ENCODE measurements at places on chromosomes 7 and 10. TPM values are rescaled to one million over a fixed set of nuclear protein-coding genes. Genes with fewer than 3 reads are reported as not detected.

- no peak for ATAC-seq
These were observed 212.2 kb downstream of the CHRM2 start for GRCh38 chr7:137080516-137081203.

DNA sequence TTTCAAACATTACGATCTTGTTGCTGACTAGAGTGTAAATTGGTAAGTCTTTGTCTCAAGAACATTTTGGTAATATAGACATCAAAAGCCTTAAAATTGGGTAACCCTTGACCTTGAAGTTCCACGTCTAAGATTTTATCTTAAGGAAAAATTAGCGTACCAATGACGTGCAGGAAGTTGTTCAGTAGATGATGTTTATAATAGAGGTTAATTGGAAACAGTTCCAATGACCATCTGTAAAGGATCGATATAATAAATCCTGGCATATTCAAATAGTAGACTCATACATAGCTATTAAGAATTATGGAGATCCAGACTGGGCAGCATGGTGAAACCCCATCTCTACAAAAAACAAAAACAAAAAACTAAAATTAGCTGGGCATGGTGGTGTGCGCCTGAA lies 20.5 kb downstream of the GRK5 start:
- ATAC-seq: no peak

DNA sequence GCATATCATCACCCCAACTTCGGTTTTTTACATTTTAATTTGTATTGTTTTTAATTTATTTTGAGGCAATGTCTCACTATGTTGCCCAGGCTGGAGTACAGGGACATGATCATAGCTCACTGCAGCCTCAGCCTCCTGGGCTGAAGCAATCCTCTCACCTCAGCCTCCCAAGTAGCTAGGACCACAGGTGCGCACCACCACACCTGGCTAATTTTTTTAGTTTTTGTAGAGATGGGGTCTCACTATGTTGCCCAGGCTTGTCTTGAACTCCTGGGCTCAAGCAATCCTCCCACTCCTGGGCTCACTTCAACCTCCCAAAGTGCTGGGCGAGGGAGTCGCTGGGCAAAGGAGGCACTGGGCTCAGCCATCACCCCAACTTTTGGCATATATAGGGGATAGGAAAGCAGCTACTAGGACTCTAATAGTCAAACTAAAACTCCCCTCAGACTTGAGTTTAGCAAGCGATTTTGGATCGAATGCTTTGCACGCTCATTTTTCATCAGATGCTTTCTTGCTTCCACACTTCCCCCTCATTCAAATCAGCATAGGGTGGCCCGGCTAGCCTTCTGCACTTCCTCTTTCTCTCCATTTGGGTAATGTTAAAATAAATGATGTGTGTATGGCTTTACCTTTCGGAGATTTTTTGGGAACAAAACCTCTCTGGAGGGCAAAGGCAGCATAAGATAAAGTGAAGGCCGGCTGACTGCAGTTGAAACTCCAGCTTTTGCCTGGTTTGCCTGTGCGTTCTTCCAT lies 20.8 kb upstream of the NMT2 start:
- no peak for ATAC-seq

- no peak for ATAC-seq
These were observed 54.4 kb downstream of the ZNF503 start for GRCh38 chr10:75347186-75347585.

DNA sequence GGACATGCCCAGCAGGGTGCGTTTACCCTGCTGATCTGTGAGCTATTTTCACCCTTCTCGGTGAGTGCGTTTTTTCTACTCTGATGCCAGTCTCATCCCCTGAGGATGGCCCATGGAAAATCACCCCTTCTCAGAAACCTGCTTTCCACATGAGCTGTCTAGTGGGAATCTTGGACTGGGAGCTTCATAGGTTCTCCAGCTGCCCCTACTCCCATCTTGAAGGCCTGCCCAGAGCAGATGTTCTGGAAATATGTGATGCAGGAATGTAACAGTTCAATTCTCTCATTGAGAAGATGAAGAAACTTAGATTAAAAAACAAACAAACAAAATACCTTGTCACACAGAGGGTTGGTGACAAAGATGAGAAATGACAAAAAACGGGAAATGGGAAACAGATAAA lies 146.9 kb upstream of the RAB11FIP2 start:
- ATAC-seq: no peak

DNA sequence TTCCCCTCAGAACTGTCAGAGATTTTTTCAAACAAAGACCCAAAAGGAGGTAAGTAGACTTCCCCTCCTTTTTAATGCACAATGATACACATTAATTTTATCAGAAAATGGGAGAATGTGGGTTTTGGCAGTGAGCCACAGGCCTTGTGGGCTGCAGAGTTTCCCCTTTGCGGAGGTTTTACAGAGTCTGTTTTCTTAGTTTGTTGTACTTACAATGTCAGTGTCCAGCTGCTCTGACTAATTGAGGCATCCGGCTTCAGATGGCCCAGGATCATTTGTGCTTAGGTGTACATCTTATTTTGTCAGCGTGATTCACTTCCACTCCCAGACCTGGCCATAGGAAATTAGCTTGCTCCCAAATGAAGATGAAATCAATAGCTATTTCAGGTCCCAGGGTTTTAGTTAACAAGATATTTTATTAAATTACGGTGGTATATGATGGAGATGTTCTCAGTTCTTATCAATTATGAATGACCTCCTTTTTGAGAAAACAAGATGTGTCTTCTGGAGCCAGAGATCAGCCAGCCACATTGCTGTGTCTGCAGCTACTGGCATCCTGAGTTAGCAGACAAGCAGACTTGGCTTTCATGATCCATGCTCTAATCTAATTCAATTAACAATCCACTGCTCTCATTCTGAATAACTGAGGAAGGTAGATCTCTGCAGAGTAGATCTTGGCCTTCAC lies 1086.6 kb upstream of the SORCS1 start:
- ATAC-seq: no peak

- ATAC-seq: peak; percentile 84
These were observed 71.3 kb downstream of the HDAC9 start for GRCh38 chr7:18566829-18567228.

GRCh38 chr7:139966949-139967348 lies 95.8 kb downstream of the PARP12 start:
- no peak for ATAC-seq

FXYD4 gene
- not detected for total RNA-seq

CASP7 gene
- 5.2 TPM for total RNA-seq

SLC18A3 gene
- 0.10 TPM for total RNA-seq

ANKRD61 gene
- 3.5 TPM for total RNA-seq

PKD1L1 gene
- 0.32 TPM for total RNA-seq

CDH23 gene
- total RNA-seq: 46.4 TPM

GPR26 gene
- 0.16 TPM for total RNA-seq

UTF1 gene
- not detected for total RNA-seq

Data from motor neuron (in vitro differentiated cells).